A549 treated with Hydrocortisone at 1 μM for 4 hours (cell line): ENCODE measurements at places on chromosomes 5 and 9. TPM values are rescaled to one million over a fixed set of nuclear protein-coding genes. Genes with fewer than 3 reads are reported as not detected.

Gene SLC25A2
- total RNA-seq, result not detected in 5 replicates

Gene SHC3
- 0.22 to 0.51 TPM (median 0.24 TPM) in 5 replicates for total RNA-seq

Gene SRA1
- 32.5 to 53.2 TPM (median 46.8 TPM) in 5 replicates for total RNA-seq

Gene C5orf52
- not detected in 5 replicates for total RNA-seq

Gene GLIPR2
- 7.7 to 9.4 TPM (median 9.1 TPM) in 5 replicates for total RNA-seq

Gene PLK2
- total RNA-seq, result 36.8 to 47.0 TPM (median 40.9 TPM) in 5 replicates

Gene DEPDC1B
- total RNA-seq, result 13.2 to 17.6 TPM (median 15.0 TPM) in 5 replicates

Gene EIF4EBP3
- total RNA-seq, result 0.39 to 3.0 TPM (median 1.8 TPM) in 5 replicates
